Psoas muscle (tissue), 8 donors: ENCODE measurements at places on chromosomes 4 and X. TPM values are rescaled to one million over a fixed set of nuclear protein-coding genes. Genes with fewer than 3 reads are reported as not detected.

FAM184B gene
- 1.1 TPM for total RNA-seq

TLR1 gene
- total RNA-seq: 2.1 TPM

SERTM2 gene
- 0.05 TPM for total RNA-seq

EMCN gene
- total RNA-seq: 7.8 TPM

STAP1 gene
- total RNA-seq: not detected

SLC6A8 gene
- 82.2 TPM for total RNA-seq

SHOX gene
- total RNA-seq: not detected

C4orf50 gene
- not detected for total RNA-seq

CCSER1 gene
- total RNA-seq: 0.86 TPM

C1QTNF7 gene
- 0.29 TPM for total RNA-seq

RHOXF2B gene
- not detected for total RNA-seq

CPEB2 gene
- 7.6 TPM for total RNA-seq

OPRPN gene
- total RNA-seq: not detected

P2RY4 gene
- total RNA-seq: 0.17 TPM

FREM3 gene
- total RNA-seq: not detected

DNA sequence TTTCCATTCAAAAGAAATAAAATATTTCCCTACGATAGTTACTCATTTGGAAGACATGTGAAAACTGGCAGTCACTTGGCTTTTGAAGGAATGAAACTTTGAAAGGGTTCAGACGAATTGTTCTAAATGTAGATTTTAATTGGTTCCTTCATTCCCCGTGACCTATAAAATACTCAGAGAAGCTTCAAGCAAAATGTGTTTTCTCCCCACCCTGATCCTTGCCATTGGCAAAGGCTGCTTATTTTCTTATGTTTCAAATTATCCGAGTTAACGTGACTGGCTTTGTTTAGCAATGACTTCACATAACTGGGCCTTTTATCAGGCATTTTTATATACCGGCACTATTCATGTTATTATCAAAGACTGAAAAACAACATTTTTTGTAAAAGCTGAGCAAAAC is 204.1 kb upstream of the NEIL3 start:
- no peak overlapping the region for H3K27ac ChIP-seq
- no peak overlapping the region for H3K4me3 ChIP-seq
- H3K4me1 ChIP-seq: no peaks in the 10 kb centered on the region
- no peaks in the 10 kb centered on the region for H3K27me3 ChIP-seq

GRCh38 chr4:55826986-55827385 is 7.4 kb downstream of the EXOC1L start:
- H3K36me3 ChIP-seq: no peaks in the 10 kb centered on the region
- no peak for DNase-seq
- peaks cover 9% of the 10 kb centered on the region for H3K27me3 ChIP-seq
- H3K4me1 ChIP-seq: no peaks in the 10 kb centered on the region

DNA sequence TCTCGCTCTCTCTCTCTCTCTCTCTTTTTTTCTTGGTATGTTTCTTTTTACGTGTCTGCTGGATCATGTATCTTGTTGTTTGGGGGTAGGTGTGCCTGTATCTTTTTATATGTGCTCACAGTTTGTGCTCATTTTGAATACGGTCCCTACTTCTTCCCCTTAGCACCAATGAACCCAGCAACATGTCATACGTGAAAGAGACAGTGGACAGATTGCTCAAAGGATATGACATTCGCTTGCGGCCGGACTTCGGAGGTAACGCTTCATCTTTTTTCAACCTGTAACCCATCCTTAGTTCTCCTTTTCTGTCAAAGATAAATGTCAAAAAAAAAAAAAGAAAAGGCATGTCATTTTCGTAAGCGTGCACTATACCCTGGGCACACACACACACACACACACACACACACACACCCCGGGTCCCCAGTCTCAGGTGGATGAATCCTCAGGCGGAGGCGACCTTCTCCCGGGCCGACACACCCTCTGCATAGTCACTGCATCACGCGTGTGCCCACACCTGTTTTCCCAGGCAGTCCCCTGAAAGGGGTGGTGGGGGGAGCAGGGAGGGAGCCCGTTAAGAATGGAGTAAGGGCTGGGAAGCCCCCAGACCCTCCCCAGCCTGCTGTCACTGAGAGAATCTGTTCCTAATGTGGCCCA is 511 bp downstream of the GABRB1 start:
- no peaks in the 10 kb centered on the region for H3K36me3 ChIP-seq
- no peak overlapping the region for H3K27ac ChIP-seq

- H3K4me3 ChIP-seq: no peak overlapping the region
- H3K27me3 ChIP-seq: no peaks in the 10 kb centered on the region
- H3K36me3 ChIP-seq: no peaks in the 10 kb centered on the region
- H3K27ac ChIP-seq: no peak overlapping the region
- no peak for DNase-seq
- no peaks in the 10 kb centered on the region for H3K4me1 ChIP-seq
These were observed 171.9 kb downstream of the TMA16 start for GRCh38 chr4:163666332-163666873.

DNA sequence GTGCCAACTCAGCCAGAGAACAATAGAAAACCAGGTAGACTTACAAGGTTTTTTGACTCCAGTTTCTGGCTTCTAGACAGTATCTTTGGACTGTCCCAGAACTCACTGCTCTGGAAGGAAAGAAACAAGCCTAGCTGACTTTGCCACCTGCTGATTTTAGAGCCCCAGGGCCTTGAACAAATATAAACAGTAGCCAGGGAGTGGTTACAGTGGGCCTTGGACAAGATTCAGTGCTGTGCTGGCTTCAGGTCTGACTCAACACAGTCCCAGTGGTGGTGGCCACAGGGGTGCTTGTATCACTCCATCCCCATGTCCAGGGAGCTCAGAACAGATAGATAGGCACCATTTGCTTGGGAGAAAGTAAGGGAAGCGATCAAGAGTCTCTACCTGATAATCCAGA is 694.1 kb upstream of the ADGRL3 start:
- no peak overlapping the region for H3K27ac ChIP-seq
- H3K27me3 ChIP-seq: no peaks in the 10 kb centered on the region
- H3K4me3 ChIP-seq: no peak overlapping the region
- no peaks in the 10 kb centered on the region for H3K36me3 ChIP-seq
- no peaks in the 10 kb centered on the region for H3K4me1 ChIP-seq

- no peaks in the 10 kb centered on the region for H3K36me3 ChIP-seq
- no peaks in the 10 kb centered on the region for H3K4me1 ChIP-seq
- H3K27me3 ChIP-seq: peaks cover 18% of the 10 kb centered on the region
- DNase-seq: no peak
- no peak overlapping the region for H3K27ac ChIP-seq
These were observed 24.7 kb upstream of the PRPS1 start for GRCh38 chrX:107603429-107604159.

GRCh38 chr4:139253713-139254112 is 26.3 kb downstream of the MGARP start:
- no peaks in the 10 kb centered on the region for H3K4me1 ChIP-seq
- no peak for DNase-seq
- no peaks in the 10 kb centered on the region for H3K36me3 ChIP-seq
- H3K27me3 ChIP-seq: no peaks in the 10 kb centered on the region
- no peak overlapping the region for H3K27ac ChIP-seq
- H3K4me3 ChIP-seq: no peak overlapping the region

GRCh38 chrX:150211988-150212387 is 151.1 kb upstream of the MAMLD1 start:
- no peak overlapping the region for H3K4me3 ChIP-seq
- H3K27me3 ChIP-seq: no peaks in the 10 kb centered on the region
- no peaks in the 10 kb centered on the region for H3K36me3 ChIP-seq

DNA sequence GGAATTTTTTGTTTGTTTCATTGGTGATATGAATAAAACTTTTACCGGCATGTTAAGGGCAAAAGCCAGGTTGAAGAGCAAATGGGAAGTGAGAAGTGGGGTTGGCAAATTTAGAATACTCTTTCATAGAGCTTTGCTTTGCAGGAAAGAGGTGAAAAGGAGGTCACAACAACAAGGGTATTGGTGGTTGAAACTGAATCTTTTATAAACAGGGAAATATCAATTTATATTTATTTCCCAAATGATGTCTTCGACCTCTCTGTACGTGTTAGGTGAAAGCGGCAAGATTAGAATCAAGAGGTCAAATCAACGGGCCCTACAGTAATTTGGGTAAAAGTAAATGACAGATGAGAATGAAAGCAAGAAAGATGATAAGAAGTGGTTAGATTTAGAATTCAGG is 3.4 kb downstream of the SMR3A start:
- no peak overlapping the region for H3K27ac ChIP-seq
- H3K4me3 ChIP-seq: no peak overlapping the region
- DNase-seq: no peak
- no peaks in the 10 kb centered on the region for H3K36me3 ChIP-seq
- no peaks in the 10 kb centered on the region for H3K27me3 ChIP-seq

GRCh38 chr4:103032574-103032973 is 13.1 kb upstream of the SLC9B1 start:
- H3K4me1 ChIP-seq: no peaks in the 10 kb centered on the region
- H3K4me3 ChIP-seq: no peak overlapping the region
- no peaks in the 10 kb centered on the region for H3K27me3 ChIP-seq

DNA sequence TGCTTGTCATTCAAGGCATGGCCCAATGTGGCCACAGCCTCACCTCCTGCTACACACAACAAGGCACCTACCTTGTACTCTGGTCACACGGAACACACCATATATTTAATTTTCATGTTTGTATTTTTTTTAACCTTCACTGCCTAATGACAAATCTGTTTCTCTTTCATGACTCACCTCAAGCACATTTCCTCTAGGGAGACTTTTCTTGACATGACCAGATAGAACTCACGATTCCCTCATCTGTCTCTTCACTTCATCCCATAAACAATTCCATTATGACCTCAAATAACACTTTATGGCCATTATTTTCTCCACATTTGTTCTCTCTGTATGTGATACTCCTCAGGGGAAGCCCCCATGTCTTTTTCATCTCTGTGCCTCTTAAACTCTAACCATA is 11.1 kb downstream of the DRP2 start:
- H3K27me3 ChIP-seq: no peaks in the 10 kb centered on the region
- no peaks in the 10 kb centered on the region for H3K36me3 ChIP-seq
- no peaks in the 10 kb centered on the region for H3K4me1 ChIP-seq

DNA sequence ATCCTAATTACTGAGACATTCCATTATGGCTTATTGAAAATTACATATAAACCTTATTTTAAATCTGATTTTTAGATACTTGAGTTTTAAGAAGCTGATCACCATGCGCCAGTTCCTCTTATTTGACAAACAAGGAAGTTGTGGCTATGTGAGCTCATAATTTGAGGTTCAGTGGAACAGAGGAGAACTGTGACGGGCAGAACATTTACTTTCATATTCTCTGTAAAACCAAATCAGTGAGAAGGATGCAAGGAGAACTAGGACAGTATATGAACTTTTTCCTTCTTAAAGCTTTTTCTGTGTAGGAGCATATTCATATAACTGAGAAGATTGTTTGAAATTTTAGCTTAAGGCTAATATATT is 25.3 kb downstream of the STIM2 start:
- peaks cover 21% of the 10 kb centered on the region for H3K4me1 ChIP-seq
- no peaks in the 10 kb centered on the region for H3K27me3 ChIP-seq
- no peak overlapping the region for H3K27ac ChIP-seq

GRCh38 chrX:69995362-69996112 is 54.2 kb downstream of the AWAT2 start:
- H3K4me1 ChIP-seq: no peaks in the 10 kb centered on the region
- H3K27ac ChIP-seq: no peak overlapping the region
- no peaks in the 10 kb centered on the region for H3K36me3 ChIP-seq
- DNase-seq: no peak

GRCh38 chr4:71188156-71188640 is 150.6 kb upstream of the SLC4A4 start:
- H3K4me1 ChIP-seq: peaks cover 10% of the 10 kb centered on the region
- no peaks in the 10 kb centered on the region for H3K27me3 ChIP-seq
- H3K36me3 ChIP-seq: no peaks in the 10 kb centered on the region
- H3K4me3 ChIP-seq: peak overlapping the region; percentile 86
- no peak for DNase-seq

DNA sequence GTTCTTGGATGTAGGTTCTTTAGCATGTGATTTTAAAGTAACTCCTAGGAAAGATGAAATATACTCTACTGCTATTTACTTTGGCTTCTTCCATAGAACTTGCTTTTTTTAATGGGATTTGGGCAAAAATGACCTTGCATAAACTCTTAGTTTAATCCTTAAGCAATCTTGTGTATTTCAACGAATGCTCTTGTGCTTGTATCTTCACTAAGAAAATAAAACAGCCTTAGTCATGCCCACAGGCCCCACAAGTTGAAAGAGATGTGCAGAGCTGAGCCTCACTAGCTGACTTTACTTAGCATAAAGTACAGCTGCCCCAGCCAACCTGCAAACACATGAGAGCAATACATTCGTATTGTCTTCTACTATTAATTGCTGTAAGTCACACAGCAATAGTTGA is 1609.2 kb downstream of the STIM2 start:
- DNase-seq: no peak
- no peaks in the 10 kb centered on the region for H3K36me3 ChIP-seq
- no peak overlapping the region for H3K4me3 ChIP-seq
- no peak overlapping the region for H3K27ac ChIP-seq
- H3K4me1 ChIP-seq: no peaks in the 10 kb centered on the region
- no peaks in the 10 kb centered on the region for H3K27me3 ChIP-seq

DNA sequence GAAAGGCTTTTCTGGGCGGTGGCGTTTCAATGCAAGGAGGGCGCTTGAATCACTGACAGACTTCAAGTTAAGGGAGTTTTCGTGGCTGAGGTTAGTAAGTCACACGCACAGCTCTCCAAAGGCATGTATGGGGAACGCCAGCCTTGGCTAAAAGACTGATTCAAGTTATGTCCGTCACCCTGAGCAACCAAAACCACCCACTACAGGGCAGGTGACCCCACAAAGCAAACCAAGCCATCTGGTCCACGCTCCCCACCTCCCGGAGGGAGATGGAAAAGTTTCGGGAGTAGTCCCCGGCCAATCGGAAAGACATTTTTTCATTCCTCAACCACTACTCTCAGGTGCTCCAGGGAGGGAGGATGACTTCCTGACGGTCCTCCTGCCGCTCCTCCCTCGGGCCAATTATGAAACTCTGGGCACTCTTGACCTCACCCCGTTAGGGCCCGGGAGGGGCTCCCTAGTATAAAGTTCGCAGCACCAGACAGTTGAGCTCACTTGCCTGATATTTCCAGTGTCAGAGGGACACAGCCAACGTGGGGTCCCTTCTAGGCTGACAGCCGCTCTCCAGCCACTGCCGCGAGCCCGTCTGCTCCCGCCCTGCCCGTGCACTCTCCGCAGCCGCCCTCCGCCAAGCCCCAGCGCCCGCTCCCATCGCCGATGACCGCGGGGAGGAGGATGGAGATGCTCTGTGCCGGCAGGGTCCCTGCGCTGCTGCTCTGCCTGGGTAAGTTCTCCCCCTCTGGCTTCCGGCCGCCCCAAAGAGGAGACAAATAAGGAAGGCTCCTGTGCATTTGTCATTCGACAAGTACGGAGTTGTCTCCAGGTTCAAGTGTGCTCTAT is at the start of gene EREG:
EREG (plus strand) TSS at position 494 of the 840 bp plus-strand sequence; CDS start at position 658, 164 bp downstream.
- H3K36me3 ChIP-seq: no peaks in the 10 kb centered on the region
- peaks cover 3% of the 10 kb centered on the region for H3K27me3 ChIP-seq
- peak; percentile 14 for DNase-seq
- peaks cover 5% of the 10 kb centered on the region for H3K4me1 ChIP-seq
- no peak within 1 kb of the TSS for H3K27ac ChIP-seq

DNA sequence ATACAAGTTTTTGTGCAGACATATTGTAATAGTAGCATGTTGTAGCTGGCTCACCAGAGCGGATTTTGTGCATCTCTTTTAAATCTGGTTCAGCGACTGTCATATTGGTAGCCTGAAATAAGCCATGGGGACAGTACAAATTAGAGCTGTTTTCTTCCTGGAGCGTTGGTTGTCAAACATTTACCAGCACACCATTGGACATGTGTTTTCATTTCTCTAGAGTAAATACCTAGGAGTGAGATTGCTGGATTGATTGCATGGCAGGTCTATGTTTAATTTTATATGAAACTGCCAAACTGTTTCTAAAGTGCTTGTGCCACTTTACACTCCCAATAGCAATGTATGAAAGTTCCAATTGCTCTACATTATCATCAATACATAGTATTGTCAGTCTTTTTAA is 2.6 kb upstream of the ARAF start:
- no peaks in the 10 kb centered on the region for H3K4me1 ChIP-seq
- DNase-seq: no peak
- no peaks in the 10 kb centered on the region for H3K27me3 ChIP-seq
